ENCODE measurements at places on chromosomes 12 and 14.
A peak's percentile ranks its signal among the peaks of the same experiment; 100 is the strongest.

- DNase-seq = no peak
Observed at GRCh38 chr12:75260316-75260715, 50.7 kb upstream of the KCNC2 start.

- DNase-seq = no peak
Observed at GRCh38 chr12:11745113-11745512, 95.6 kb downstream of the ETV6 start.

- DNase-seq = no peak
Observed at GRCh38 chr12:17971850-17972249, 118.1 kb downstream of the RERGL start.

DNA sequence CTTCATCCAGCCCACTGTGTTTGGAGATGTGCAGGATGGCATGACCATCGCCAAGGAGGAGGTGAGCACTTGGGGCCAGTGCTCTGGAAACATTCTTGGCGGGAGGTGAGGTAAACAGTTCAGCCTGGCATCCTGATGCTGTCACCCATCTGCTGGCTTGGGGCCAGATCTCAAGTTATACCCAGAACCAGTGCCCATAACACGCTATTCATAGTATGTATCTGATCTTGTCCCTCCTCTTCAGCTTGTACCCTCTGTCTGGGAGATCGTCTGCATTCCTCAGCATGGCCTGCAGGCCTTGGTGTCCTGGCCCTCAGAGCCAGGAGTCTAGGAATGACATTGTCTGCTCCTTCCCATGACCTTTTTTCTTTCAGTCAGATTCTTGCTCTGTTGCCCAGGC is 31.4 kb downstream of the ALDH2 start:
- DNase-seq = no peak

- DNase-seq = no peak
Observed at GRCh38 chr14:50095895-50096294, 20.5 kb downstream of the VCPKMT start.

GRCh38 chr12:121005346-121005815 is 10.9 kb downstream of the C12orf43 start:
- DNase-seq = peak; percentile 25

DNA sequence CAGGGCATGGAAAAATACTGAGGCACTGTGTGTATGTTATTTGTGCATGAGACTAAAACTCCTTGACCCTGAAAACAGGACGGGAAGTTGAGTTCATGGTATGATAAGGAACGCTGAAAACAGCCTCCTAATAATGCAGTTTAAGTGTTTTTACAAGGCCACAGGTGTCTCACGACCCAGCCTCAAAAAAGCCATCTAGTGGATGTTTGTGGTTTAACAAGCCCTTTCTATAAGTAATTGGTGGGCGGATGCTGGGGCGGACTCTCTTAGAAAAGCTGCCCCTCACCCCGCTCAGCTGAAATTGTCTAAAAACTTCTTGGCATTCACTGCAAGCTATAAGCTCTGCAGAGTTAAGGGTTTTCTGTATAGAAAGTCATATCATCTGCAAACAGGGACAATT is 184.5 kb downstream of the NUBPL start:
- no peak for DNase-seq

DNA sequence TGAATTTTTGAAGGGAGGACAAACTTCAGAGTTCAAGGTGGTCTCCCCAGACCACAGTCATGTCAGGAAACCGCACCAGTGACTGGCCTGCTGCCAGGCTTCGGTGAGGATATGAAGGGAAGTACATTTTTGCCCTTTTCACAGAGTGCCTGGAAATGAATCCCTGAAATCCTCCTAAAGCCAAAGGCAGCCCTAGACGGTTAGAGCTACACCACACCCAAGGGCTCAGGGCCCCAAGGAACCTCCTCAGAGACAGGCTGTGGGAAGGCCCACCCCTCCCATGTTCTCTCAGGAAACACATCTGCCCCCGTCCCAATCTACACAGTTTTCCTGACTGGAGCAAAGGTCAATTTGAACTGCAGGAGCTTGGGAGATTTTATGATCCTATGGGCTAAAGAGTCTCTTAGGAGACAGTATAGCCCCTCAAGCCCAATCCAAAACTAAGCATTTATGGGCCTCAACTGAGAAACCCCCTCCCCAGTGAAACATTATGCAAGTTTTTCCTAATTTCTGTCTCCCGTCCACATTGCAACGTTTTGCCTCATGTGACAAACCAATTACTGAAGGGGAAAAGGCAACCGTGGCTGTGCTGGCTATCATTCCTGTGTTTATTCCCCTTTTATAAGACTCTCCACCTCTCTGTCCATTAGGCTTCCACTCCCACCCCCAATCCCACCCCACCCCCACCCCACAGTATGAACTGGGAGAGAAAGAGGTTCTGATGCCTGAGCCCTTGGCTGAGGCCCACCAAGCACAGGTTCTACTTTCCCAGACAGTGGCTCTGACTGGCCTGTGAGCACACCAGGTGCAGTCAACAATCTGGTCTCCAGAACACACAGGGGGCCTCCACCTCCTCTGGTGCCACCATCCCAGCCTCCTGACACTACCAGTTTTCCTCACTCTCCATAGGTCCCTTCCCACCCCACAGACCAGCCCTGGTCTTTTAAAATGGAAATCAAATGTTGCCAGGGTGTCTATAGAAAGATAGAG is 9.6 kb upstream of the RNASE1 start:
- no peak for DNase-seq

GRCh38 chr12:95105540-95105939 is 32.1 kb upstream of the NR2C1 start:
- DNase-seq = no peak

DNA sequence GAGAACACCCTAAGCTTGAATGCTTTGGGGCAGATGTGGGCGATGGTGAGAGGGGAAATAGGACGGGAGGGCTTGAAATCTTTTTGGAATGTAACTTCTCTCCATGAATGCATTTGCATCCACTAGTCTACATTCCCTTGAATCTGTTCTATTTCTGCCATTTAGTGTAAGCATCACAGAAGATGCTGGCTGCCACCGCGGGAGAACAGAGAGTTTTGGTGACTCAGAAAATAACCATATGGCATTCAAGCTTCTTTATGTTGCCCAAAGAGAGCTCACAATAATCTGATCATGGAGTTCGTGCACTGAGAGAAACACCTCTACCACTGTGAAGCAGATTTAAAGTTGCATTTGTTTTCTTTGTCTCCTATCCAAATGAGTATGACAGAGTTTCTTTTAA is 52.6 kb upstream of the OTX2 start:
- DNase-seq = no peak

DNA sequence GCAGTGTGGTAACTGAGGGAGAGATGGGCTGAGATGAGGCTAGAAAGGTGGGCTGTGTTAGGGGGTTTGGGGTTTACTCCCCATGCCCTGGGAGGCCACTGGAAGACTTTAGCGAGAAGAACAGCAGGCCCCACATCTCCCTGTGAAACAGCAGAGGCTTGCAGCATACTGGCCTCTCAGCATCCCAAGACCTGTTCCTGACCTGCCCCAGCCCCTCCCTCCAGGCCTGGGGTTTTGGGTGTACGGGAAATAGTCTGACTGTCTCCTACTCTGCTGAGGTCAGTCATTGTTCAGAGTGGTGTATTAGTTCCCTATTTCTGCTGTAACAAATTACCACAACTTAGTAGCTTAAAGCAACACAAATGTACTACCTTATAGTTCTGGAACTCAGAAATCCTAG is 103.5 kb upstream of the HIF1A start:
- no peak for DNase-seq

GRCh38 chr12:25458047-25458552 is 95.0 kb downstream of the LMNTD1 start:
- DNase-seq = no peak

GRCh38 chr12:52839436-52840105 is 5.5 kb upstream of the KRT79 start:
- no peak for DNase-seq

GRCh38 chr12:30098677-30099076 is 314.9 kb upstream of the TMTC1 start:
- DNase-seq = no peak

DNA sequence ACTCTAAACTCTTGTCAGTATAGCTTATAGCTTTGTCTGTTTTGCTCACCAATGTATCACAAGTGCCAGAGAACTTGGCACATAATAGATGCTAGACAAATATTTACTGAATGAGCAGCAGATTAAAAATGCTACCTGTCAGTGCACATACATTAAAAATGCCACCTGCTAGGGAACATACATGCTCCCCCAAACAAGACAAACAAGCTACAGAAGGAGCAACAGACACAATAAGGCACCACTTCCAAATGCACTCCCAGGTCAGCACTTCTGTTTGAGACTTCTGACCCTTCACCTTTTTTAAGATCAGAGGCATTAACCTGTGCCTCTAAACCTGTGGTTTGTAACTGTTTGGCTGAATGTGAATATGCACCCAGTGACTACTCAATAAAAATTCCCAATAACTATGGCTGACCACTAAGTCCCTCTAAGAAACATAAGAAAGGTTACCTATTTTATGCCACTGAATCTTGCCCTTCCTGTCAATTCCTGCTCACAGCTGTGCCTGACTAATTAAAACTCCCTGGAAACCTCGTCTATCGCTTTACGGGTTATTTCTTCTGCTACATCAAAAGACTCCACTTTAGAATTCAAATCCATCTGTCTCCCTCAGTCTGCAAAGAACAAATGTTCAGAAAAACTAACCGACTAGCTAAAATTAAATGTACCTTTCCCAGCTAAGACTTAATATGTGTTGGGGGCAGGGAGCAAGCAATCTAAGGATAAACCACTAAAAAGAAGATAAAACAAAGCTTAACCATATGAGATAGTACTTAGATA is 41.0 kb downstream of the HECTD4 start:
- DNase-seq = no peak

DNA sequence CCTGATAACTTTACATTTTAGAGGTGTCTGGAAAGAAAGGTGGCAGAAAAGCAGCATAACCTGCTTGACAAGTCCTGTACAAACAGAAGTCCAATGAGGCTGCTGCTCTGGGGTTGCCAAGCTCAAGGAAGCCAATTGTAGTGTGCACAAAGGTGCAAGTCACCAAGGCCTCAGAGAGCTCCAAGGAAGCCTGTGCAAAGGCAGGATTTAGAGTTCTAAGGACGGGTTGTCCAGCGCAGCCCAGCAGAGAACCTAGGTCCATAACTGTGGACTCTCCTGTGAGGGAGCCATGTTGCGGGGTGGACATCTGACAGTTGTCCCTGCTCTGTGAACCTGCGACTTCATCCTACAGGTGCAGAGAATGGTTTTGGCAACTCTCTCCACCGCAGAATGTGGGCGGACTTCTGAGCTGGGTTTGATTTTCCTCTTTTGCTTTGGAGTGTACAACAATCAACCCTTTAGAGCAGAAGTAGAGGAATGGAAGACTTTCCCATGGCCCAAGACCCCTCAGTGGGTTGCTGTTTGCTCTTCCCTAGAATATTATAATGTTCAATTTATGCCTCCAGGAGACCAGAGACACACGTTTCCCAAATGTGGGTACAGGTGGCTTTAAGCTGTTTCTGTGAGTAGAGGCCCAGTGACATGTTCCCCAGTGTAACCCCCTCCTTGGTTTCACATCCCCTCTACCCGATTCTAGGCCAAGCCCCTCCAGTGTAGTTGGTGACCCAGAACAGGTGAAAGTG is 81.0 kb downstream of the ETV6 start:
- no peak for DNase-seq

- DNase-seq = no peak
Observed at GRCh38 chr12:1367331-1368291, 226.8 kb downstream of the FBXL14 start.

DNA sequence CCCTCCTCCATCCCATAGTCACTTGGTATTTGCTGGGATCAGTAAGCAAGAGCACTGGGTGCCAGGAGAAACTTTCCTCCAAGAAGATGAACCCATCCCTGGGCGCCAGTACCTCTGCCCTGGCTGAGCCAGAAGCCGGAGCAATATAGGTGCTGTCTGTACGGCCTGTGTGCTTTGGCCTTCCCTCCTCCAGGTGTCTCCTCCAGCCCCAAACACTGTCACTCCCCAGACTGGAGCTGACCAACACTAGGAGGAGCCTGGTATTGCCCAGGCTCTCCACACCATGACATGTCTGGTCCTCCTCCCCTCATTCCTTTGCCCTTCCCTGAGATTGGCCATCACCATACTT is 4.9 kb downstream of the GSTZ1 start:
- no peak for DNase-seq

DNA sequence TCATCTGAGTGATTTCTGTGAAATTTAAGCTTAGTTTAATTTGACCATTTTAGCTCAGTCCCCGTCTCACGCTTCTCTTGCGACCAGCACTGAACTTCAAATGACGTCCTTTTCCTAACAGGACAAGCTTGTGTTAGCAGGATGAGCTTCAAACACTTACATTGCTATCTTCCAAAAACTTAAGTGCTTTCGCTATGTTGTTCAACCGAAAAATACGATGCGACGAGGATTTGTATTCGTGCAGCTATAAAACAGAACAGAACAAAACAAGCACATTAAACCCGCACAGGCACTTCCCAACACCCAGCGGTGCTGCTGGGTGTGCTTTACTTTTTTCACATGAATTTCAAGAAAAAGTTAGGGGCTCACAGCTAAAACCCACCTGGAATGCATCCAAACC is 64.2 kb upstream of the DICER1 start:
- no peak for DNase-seq

GRCh38 chr12:65152012-65152411 is 17.4 kb upstream of the LEMD3 start:
- DNase-seq = no peak

- DNase-seq = no peak
Observed at GRCh38 chr12:116065606-116066005, 211.9 kb downstream of the MED13L start.

GRCh38 chr12:102053062-102053349 is 8.8 kb downstream of the WASHC3 start:
- DNase-seq = no peak

GRCh38 chr14:35258420-35258819 is 33.8 kb upstream of the PSMA6 start:
- no peak for DNase-seq

- no peak for DNase-seq
Observed at GRCh38 chr14:99325016-99325415, 53.0 kb upstream of the BCL11B start.

DNA sequence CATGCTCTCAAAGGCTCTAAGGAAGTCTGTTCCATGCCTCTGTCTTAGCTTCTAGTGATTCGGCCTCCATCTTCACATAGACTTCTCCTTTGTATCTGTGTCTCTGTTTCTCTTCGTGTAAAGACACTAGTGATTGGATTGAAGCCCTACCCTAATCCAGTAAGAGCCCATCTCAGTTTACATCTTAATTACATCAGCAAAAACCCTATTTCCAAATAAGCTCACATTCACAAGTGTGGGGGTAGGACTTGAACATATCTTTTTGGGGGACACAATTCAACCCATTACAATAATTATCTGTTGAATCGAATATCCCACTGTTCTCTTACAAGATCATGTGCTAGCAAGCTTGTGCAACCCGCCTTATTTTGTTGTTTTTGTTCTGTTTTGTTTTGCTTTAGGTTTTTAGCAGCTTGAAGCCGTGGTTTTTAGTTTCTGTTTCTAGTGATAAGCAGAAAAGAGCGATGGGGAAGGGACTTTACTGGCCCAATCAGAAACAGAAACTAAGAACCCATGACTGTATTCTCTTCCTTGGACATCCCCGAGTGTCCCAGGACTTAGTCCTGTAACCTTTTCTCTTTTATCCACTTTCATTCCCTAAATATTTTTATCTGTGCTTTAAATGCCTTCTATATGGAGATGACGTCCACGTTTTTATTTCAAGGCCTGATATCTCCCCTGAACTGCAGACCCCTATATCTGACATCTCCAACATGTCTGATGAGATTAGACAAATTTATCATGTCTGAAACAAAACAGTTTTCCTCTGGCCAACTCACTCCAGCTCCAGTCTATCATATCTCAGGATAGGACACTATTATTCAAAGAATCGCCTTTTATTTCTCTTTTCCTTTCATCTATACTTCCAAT is 353.0 kb downstream of the CCDC91 start:
- no peak for DNase-seq

- DNase-seq = no peak
Observed at GRCh38 chr12:69036999-69037398, 104.0 kb upstream of the CPM start.
